ENCODE measurements at places on chromosomes 12 and 14.

DNA sequence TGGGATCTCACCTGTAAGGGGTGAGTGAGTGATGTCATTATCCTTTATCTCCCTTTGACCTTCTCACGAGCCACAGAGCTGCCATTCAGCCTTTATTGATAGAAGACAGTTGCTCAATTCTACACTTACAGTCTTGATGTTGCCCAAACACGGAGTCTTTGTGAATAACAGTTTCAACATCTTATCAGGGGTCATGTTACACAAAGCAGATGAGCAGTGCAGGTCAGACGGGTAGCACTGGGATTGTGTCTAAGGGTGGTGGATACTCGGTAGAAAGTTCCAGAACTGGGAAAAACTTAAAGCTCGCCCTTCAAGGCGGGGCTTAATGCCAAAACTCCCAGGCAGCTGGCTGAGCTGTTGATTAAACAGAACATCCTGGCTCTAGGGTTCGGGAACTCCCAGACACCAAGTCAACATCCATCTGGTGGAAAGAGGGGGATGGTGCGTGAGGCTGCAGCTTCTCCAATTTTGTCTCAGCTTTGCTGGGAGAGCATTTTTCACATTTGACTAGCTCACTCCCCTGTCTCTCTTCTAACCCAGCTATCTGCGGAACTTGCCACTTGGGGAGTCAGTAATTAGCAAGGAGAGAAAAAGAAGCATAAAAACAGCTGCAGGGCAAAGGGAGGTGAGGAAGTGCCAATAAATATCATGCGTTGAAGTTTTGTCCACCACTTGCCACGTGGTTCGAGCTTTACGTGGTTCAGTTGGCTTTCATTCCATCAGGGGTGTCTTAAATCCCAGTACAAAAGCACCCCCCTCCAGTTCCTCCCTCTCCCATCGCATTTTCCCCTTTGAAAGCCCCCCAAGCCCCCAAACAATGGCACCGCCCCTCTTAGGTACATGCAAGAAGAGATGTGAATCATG, 31.0 kb downstream of the FOXN4 start:
- peak; percentile 9 for DNase-seq

- DNase-seq, result no peak
Measured at GRCh38 chr14:52891800-52892199, 59.0 kb downstream of the FERMT2 start.

- no peak for DNase-seq
Measured at GRCh38 chr12:14771651-14772137, 31.6 kb downstream of the WBP11 start.

DNA sequence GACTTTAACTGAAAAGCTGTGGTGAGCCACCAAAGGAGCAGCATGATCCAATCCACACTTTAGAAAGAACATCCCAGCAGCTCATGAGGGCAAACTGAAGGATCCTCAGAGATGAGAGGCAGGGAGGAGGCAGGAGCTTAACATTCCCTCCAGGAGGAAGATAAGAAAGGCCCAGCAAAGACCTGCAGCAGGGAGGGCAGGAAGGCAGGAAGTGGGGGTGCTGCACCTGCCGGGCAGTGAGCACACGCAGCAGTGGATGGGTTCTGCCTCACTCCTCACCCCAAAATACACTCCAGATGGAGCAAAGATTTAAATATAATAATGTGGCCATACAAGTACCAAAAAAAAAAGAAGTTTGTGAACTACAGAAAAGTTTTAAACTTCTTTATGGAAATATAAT, 48.4 kb downstream of the GCH1 start:
- DNase-seq, result peak; percentile 10

DNA sequence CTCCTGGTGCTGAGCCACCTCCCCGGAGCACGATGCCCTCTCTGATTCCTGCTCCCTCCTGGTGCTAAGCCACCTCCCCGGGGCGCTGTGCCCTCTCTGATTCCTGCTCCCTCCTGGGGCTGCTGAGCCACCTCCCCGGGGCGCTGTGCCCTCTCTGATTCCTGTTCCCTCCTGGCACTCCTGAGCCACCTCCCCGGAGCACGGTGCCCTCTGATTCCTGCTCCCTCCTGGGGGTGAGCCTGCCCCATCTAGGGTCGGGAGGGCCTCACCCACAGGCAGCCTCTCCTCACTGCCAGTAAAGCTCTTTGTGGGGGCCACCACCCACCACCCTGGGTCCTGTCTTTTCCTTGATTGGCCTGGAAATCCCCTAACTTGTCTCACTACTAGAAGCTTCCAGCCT, 327.6 kb upstream of the SFSWAP start:
- DNase-seq, result no peak

DNA sequence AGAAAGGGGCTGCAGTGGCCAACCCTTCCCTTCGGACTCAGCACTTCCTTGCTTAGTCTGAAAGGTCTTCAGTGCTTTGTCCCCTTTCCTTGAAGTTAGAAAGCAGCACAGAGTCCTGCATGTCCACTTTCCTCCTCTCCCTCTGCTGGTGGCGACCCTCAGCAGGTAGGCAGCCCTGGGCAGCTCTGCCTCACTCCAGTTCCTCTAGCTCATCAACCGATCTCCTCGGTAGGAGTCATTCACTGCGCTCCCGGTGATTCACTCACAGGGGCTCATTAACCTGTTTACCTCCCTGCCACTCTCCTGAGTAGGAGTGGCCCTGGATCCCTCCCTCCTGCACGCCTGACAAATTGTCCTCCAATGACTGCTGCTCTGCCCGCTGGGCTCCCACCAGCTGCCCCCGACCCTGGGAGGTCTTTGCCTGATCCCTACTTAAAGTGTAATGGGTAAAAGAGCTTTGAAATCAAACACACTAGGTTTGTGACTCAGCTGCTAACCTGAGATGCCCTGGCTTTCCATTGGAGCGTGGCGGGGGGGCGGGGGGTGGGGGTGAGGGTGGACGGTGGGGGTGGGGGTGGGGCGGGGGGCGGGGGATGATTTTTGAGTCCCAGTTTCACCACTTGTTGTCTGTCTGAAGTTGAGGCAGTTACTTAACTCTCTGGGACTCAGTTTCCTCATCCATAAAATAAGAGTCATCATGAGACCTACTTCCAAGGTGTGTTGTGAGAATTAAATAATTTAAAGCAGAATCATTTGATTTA, 4.2 kb downstream of the SCNN1A start:
- DNase-seq, result peak; percentile 74

DNA sequence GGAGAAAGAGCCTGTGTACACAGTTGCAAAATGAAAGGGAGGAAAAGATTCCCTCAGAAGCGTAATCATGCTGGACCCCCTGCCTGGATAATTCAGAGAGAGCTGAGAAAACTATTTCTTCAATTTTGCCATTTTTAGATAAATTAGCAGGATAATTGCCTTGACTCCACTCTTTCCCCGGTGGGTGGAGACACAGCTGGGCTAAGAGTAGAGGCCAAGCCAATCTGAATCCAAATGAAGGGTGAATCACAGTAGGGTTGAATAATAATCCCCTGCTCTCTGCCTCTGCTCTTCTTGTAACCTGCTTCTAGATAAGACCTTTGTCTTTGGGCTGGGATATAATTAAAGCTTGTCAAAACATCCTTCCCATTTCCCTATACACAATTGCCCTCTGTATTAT, 150.1 kb downstream of the CAPZA3 start:
- DNase-seq, result no peak

GRCh38 chr14:75151851-75152250, 24.6 kb downstream of the TMED10 start:
- DNase-seq, result no peak

GRCh38 chr14:73634011-73634833, 10.6 kb upstream of the DNAL1 start:
- peak; percentile 84 for DNase-seq

- no peak for DNase-seq
Measured at GRCh38 chr14:102775855-102776760, 1.1 kb upstream of the TRAF3 start.

- no peak for DNase-seq
Measured at GRCh38 chr12:6538420-6539313, 4.3 kb downstream of the GAPDH start.

- no peak for DNase-seq
Measured at GRCh38 chr12:3628629-3629028, 124.3 kb downstream of the CRACR2A start.

DNA sequence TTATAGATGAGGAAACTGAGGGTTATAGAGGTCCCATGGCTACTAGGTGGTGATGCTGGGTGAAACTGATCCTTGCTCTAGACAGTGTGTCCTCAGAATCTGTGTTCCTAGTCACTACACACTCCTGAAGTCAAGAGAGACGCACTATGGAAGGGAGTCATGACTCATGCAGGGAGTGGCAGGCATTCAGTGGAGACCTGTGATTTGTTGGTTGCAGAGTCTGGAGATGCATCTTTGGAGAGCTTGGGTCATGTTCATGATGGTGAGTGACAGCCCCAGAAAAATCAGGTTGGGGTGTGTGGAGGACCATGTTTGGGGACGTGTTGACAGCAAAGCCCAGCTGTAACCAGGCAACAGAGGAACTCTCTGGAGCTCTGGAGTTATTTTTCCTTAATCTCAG, 38.0 kb upstream of the FBXO21 start:
- DNase-seq, result no peak

DNA sequence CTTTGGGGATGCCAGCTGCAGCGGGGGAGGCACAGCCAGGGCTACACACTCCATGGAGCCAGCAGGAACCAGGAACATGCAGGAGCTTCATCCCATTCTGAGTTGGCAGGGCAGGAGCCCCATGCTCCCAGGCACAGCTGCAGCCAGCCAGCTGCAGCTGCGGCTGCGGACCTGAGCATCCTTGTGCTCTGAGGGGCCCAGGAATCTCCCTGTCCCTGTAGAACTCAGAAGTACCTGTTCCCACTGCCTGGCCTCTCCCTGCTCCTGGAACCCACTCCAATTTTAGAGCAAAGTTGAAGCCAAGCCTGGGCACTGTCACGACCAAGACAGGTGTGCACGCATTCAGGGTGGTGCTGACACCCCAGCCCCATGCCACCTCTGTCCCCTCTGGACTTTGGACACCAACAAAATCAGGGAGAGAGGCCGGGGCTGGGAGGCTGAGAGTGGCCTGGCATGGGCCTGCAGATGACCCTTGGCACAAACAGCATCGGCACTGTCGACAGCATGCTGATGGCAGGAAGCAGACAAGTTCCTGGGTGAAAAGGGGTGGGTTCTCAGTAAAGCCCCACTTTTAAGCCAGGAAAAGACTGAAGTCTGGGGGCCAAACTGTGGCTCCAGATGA, 257.3 kb upstream of the LRFN5 start:
- no peak for DNase-seq

GRCh38 chr12:109089683-109090082, 3.6 kb downstream of the ALKBH2 start:
- no peak for DNase-seq

DNA sequence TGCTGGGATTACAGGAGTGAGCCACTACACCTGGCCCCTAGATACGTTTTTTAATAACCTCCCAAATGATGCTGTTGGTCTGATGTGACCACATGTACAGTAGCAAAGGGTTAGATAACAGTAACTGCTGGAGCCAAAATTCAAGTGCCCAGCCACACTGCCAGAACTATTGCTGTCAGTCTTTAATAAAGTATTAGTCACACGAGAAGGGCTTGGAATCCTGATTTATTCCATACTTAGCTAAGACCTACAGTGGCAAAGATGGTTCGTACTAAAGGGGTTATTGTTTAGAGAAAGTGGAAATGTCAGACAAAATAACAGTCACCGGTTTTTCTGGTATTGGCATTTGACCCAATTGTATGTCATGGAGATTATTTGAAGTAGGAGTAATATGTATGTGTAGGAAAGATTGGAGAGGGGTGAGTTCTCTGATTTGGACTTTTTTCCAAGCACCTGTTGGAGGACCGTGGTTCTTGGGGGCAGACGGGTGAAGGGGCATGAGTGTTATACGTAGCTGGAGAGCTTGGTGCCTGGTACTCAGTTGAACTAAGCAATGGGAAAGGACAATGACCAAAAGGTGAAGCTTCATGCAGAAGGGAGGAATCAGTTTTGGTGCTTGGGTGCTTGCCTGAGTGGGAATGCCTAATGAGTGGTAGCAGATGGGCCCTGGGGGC, 9.7 kb downstream of the TUBA1C start:
- no peak for DNase-seq

- no peak for DNase-seq
Measured at GRCh38 chr14:53743371-53743770, 213.3 kb downstream of the BMP4 start.

GRCh38 chr12:114679942-114680341, 4.0 kb downstream of the TBX3 start:
- no peak for DNase-seq

GRCh38 chr14:94291906-94292525, 1.1 kb downstream of the SERPINA10 start:
- no peak for DNase-seq

DNA sequence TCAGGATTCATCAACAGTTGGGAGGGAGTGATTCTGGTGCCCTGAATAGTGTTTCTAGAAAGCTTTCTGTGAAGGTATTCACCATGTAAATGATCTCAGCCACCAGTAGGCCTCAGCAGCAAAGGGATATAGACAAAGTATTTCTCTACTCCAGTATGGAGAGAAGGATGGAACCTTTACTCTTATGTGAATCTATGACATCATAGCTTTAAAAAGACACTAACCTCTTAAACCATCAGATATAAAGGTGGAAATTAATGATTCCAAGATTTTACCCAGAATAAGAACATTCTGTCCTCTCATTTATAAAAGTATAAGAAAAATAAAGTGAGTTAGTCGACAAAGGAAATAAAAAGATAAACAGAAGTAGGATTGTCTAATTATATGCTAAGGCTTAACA, 4.6 kb downstream of the GPR65 start:
- DNase-seq, result no peak

DNA sequence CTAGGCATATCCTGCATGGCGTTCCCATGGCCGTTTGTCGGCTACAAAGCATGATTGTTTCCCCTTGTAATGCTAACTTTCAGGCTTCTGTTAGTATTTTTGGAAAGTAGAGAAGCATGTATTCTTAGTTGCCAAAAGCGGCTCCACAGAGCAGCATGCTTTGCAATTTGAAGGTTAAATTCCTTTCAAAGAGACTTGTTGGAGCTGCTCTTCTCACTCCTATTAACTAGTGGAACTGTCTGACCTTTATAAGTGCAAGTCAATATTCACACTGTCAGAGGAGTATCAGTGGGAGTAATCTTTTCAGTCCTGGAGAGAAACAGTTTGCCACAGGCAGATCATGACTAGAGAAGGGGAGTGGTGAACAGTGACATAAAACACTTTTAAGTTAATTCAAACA, 656.1 kb upstream of the NOVA1 start:
- no peak for DNase-seq

DNA sequence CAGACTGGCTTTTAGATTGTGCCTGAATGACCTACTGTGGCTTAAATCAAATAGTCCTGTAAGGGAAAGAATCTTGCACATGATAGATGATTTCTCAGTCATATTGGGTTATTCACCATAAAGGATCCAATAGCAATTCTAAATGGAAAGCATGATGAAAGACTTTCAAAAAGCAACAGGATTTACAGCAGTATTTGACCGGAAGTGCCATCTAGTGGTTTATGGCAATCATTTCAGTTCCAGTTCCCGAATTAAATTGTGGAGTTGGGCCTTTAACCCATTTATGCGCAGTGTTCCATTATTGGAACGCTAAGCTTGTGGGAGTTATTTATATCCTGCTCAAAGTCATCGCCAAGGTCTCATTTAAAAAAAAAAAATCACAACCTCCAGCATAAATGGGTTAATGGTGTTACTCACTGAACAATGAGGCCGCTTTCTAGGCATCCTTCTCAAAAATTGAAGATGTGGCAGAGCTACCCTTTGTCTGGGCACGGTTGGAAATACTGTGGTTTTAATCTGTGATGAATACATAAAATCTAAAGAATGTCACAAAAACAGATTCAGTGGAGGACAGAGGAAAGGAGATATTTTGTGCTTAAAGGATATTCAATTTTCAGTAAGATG, 60.8 kb upstream of the REP15 start:
- DNase-seq, result no peak

- no peak for DNase-seq
Measured at GRCh38 chr12:14959126-14959440, 2.3 kb downstream of the ARHGDIB start.

- no peak for DNase-seq
Measured at GRCh38 chr12:62751810-62752155, 183.2 kb downstream of the PPM1H start.
